ENCODE measurements at places on chromosomes 1 and 21.

- no peak for DNase-seq
Observed at GRCh38 chr1:3271866-3272265, 182.6 kb upstream of the ARHGEF16 start.

DNA sequence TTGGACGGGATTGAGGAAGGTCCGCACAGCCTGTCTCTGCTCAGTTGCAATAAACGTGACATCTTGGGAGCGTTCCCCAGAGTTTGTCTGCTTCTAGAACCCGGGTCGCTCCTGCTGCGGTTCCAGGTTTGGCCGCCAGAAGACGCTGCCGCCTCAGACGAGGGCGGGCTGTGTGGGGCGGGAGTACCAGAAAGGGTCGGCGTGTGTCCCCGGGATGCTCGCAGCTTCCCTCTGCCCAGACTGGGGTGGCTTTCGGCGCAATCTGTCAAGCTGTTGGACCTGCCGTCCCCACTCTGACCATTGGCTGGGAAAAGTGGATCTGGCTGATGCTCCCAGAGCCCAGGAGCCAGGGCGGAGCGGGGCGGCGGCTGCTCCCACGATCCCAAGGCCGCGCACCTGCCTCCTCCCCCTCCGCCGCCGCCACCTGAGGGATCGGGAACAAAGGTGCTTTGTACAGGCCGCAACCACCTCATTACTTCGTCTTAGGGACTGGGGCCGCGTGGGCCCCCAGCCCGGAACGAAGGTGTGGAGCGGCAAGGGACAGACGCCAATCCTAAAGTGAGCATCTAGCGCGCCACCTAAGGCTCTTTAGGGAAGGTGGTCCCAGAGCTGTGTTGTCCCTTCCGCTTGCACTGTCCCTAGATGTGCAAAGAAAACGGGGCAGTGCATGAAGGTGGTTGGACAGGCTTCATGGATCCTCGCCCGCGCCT, 683 bp upstream of the EFNA4 start:
- no peak for DNase-seq

DNA sequence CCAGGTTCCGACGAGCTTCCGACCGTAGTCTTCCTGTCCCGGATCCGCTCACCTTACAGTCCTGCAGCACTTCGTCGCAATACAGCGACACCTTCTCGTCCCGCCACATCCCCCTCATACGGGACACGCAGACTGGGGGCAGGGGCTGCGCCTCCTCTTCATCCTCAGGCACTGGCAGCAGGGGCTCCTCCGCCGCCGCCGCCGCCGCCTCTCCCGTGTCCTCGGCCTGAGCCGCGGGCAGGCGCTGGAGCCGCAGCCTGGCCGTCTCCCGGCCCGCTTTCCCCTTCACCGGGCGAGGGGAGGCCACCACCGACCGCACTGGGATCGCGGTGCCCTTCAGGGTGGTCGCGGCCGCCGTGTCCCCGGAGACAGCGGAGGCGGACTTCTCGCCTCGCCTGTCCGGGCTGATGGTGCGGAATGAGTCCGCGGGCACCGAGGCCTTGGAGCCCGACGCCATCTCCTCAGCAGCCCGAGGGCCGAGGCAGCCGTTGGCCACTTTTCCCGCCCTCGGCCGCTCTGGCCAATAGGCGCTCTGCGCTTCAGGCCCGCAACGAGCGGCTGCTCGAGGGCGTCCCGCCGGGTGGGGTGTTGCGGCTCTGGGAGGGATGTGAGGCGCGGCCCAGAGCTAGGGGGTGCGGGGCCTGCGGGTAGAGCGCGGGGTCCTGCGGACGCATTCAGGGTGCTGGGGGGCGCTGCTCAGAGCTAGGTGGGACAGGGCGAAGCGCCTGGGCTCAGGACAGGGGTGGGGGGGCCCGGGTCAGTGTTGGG, at the start of gene SHCBP1L:
Gene SHCBP1L (minus strand): TSS at position 490 of the 768 bp plus-strand sequence. CDS start 33 bp downstream, at position 457.
- DNase-seq: no peak

DNA sequence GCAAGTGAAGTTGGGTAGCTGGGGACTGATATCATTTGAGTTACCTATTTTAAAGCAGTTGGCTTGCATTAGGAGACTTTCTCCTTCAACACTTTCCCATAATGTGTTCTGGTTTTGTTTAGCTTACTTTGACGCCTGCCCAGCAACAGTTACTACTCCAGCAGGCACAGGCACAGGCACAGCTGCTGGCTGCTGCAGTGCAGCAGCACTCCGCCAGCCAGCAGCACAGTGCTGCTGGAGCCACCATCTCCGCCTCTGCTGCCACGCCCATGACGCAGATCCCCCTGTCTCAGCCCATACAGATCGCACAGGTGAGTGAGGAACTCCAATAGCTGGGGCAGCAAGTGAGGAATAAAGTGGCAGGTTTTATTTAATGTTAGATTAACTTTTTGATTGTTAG, 144.3 kb downstream of the CD247 start:
- DNase-seq: no peak

DNA sequence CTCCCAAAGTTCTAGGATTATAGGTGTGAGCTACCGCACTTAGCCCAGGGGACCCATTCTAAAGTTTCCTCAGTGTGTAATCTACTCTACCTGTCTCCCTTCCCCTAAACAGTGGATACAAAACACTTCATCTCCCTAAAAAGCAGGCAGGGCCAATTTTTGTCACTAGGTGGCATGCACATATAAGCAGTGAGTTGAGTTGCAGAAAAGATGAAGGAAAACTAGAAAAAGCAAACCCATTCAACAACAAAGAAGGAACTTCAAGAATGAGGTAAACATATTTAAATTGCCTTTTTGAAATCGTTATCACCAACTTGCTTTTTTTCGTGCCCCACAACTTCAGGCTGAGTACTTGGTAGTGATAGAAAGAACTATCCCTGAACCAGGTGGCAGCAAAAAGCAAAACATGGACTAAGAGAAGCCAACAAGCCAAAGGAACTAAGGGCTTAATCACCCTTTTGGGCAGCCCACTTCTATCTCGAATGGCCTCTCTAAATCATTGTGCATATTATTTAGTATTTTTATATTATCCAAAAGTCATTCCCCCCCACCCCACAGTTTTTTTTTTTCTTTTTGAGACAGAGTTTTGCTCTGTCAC, 19.7 kb upstream of the ALDH9A1 start:
- no peak for DNase-seq

DNA sequence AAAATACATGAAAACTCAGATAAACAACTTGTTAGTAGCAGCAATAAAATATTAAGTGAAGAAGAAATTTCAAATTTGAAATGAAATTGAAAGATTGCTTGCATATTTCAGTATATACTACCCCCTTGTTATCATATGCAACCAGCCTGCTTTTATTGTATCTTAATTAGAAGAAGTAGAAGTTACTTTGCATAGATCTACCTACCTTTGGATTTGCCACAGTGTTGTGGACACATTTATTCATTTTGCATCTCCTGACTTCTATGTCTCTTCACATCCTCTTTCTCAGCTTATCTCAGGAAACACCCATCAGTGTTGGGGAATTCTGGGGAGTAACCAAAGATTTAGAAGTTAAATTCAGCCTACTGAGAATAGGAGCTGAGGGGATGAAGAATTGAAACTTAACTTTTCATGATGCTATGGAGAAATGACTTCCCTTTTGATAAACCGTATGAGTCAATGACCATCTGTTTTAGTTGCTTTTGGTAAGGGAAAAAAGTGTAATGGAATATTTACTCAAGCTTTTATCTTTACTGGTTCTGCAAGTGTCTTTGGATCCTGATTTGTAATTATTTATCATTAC, 96.9 kb downstream of the RGL1 start:
- DNase-seq: no peak

DNA sequence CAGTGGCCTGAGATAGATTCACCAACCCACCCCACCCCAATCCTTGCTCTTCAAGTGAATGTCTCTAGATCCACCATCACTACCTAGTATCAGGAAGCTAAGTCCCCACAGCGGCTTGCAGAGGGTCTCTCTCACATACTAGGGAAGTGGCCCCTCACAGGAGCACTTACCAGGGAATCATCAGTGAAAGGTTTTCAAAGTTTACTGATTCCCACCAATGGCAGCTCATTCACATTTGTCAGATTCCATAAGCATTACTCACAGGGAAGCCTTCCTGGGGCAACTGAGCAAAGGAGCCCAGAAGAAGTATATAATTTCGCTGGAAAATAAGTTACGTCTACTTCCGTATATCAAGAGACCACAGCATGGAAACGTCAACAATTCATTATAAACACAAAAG, 120.8 kb downstream of the GREM2 start:
- no peak for DNase-seq

- DNase-seq: no peak
Observed at GRCh38 chr1:189805735-189806134, 671.9 kb downstream of the BRINP3 start.

- no peak for DNase-seq
Observed at GRCh38 chr1:53500204-53501064, 41.2 kb downstream of the DMRTB1 start.

- DNase-seq: no peak
Observed at GRCh38 chr21:33042812-33043211, 17.1 kb downstream of the OLIG2 start.

GRCh38 chr1:227887697-227888403, 59.9 kb downstream of the WNT9A start:
- DNase-seq: peak; percentile 95

GRCh38 chr1:38940339-38941047, 1.1 kb downstream of the RHBDL2 start:
- DNase-seq: no peak

GRCh38 chr1:106292130-106292529, 764.3 kb upstream of the PRMT6 start:
- no peak for DNase-seq

DNA sequence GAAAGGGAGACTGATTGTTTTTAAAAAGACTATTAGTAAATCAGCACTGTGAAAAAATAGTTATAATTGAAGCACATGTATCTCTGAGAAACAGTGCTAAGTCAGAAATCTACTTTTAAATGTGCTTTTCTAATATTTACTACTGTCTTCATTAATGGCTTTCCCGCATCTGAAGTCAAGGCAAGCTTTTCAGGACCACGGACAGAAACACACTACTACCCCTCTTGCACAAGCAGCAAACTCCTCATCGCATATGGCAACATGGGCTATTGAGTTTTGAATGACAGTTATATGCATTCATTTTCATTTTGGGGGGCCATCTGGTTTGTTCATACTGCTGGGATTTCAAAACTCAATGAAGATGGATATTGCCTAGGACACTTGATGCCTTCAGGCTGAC, 433.4 kb upstream of the CAMK1G start:
- DNase-seq: no peak

DNA sequence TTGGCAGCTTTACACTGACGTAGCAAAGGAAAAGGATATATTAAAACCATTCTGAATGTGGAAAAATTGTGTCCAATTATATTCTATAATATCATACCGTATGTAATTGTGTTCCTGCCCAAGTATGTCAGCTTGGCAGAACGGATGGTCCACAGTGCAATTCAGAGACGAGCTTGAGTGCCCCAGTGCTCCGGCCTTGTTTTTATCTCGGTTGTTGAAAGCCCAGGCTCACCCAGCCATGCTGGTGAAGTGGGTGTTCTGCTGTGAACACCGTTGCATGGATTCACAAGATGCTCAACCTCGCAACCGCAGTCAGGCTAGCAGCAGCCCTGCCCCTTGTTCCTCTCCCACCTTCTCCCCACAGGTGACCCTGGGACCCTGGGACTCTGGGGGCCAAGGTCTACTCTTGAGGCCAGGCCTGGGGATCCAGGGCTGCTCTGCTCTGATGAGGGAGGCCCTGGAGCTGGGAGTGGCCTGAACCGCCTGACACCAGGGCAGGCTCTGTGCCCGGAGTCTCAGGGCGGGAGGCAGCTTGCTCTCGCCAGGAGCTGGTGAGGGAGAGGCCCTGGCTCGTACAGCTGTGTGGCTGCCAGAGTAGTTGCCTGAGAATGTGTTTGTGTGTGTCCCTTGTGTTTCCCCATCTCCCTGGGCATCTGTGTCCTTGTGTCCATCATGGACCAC, 11.2 kb downstream of the PTPRF start:
- DNase-seq: no peak

DNA sequence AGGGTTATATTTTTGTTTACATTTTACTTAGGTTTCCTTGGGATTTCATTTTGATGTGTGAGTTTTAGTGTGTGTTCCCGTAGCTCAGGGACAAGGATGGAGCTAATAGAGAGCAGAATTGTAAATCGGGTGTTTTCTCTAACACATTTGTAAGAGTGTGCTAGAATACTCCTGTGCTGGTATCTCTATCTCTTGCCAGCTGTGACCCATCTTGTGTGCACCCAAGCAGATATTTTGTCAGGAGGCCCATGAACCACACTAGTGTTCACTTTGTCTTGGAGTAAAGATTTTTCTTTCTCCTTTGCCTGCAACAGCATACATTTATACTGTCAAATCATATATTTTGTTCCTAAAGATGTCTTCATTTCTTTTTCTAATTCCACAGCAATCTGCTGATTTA, 23.4 kb downstream of the KRTAP19-8 start:
- DNase-seq: no peak

- DNase-seq: no peak
Observed at GRCh38 chr1:214314178-214314843, 33.4 kb downstream of the SMYD2 start.

GRCh38 chr1:87202922-87203655, 125.6 kb upstream of the LMO4 start:
- DNase-seq: no peak

DNA sequence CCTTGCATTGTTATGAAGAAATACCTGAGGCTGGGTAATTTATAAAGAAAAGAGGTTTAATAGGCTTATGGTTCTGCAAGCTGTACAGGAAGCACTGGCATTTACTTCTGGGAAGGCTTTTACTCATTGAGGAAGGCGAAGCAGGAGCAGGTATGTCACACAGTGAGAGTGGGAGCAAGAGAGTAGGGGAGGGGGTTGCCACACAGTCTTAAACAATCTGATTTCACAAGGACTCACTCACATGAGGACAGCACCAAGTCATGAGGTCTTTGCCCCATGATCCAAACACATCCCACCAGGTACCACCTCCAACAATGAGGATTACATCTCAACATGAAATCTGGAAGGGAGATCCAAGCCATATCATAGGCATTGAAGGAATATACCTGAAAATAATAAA, 127.2 kb downstream of the EVI5 start:
- DNase-seq: no peak

DNA sequence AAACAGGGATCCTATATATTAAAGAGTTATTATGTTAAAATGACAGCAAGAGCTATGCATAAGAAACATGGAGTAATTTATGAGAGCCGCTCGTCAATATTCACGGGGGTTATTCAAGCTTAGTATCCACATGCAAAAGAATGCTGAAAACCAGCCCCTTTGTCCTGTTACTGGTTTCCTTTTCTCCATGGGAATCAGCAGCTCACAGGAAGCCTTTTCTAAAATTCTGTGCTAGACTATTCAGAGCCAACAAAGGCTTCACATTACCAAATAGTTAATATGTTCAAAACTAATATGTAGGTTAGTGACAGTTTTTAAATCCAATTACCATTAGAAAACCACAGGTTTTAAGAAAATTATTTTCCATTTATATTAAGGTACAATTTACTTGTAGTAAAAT, 225.6 kb upstream of the MAP1LC3C start:
- no peak for DNase-seq

Data from vagina (tissue), 2 donors.